ENCODE measurements at places on chromosomes 2 and 18.

DNA sequence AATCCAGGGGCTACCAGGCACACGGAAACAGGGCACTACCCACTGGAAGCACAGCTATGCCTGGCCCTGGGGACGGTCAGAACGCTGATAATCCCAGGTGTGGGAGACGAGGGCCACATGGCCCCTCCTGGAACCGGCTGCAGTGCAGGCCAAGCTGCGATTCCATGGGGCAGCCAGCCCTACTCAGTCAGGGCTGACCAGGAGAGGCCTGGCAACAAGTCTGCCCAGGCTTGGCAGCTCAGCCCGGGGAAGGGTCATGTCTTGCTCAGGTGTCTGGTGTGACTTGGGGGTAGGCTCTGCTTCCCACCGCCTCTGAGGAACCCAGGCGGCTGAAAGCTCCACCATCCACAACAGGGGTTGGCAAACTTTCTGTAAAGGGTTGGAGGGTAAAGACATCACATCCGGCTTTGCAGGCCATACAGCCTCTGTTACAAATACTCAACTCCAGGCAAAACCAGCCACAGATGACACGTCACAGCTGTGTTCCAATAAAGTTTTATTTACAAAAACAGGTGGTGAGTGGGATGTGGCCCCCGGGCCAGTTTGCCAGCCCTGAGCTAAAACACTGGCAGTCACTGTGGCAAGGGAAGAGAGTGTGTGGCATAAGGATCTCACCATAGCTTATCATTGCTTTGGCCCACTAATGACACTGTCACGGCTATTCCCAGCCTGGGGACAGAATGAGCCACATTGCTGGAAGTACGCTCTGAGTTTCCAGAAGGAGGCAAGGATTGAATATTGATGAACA, 85.2 kb downstream of the NDUFA10 start:
- DNase-seq: no peak

- DNase-seq: no peak
These were observed 367.8 kb downstream of the LRRTM1 start for GRCh38 chr2:79936715-79937114.

- no peak for DNase-seq
These were observed 62.9 kb downstream of the SETBP1 start for GRCh38 chr18:44743631-44744030.

DNA sequence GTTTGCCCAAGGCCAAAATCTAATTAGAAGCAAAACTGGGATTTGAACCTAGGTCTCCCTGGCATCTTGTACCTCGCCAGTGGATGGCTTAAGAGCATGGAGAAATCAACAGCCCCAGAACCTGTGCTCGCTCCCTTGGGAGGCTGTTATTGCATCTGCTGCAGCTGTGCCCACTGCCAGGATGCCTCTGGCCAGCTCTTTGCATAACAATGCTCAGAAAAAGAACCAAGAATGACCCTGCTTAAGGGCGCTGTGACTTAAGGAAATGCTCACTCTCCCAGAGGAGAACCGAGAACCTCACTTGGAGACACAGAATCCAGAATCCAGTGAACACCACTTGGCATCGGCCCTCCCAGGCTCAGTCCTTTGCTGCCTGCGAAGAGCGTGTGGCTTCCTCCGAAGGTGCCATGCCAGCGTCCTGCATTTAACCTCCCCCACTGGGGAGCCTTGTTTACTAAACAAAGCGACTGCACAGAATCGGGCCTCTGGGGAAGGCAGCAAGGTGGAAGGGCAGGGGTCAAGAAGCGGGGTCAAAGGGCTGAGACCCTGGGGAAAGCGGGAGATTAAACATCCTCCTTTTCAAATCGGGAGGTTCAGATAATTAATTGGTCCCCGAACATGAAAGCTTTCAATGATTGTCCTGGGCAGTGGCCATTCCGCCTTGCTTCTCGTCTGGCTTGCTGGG, 71.0 kb upstream of the BOD1L2 start:
- no peak for DNase-seq

DNA sequence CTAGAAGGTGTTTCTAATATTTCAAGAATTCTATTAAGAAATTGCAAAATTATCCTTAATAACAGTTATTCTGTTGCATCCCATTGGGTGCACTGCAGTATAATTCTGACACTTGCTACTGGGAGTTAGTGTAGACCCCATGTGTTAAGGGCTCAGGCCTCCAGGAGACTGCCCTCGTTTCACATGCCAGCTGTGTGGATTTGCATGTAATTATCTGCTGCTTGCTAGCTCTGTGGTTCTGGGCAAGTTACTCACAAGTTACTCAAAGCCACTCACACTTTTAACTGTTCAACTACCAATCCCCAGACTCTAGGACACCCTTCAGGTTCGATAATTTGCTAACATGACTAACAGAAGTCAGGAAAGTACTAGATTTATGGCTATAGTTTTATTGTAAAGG, 38.6 kb downstream of the ST6GAL2 start:
- no peak for DNase-seq

DNA sequence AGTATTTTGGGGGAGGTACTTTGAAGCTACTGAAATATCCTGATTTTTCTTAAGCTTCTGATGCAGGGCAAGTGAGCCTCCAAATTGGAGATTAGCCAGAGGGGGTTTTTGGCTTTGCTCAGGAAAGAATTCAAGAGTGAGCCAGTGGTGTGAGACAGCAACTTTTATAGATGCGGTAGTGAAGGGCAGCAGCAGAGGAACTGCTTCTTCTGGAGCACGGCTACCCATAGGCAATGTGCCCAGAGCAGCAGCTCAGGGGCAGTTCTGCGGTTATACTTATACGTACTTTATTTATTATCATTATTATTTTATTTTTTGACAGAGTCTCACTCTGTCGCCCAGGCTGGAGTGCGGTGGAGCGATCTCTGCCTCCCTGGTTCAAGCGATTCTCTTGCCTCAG, 19.8 kb upstream of the NT5DC4 start:
- no peak for DNase-seq

DNA sequence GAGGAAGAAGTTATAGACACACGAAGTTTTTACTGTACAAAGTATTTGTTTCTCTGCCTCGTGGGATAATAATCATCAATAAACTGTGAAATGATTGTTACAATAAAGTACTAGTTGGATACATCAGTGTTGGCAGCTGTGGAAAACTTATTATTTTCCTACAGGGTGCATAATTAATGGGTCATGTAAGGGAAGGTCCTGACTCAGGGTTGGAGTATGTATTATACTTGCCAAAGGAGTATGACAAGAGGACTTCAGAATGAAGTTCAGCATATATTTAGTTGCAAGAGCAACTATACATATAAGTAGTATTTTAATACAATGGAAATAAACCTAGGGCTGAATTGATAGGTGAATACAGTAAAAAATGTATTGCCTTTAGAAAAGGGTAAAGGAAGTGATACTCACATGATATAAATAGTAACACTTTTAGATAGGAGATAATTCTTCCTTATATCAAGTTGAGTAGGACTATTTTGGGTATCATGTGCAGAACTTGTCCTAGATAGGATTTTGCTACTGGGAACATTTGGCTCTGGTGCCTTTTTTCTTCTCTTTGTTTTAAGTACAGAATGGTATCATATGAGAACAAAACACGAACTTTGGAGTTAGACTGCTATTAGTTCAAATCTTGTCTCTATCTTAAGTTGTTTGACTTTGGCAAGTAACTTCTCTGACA, 79.1 kb downstream of the PLCL1 start:
- DNase-seq: no peak

DNA sequence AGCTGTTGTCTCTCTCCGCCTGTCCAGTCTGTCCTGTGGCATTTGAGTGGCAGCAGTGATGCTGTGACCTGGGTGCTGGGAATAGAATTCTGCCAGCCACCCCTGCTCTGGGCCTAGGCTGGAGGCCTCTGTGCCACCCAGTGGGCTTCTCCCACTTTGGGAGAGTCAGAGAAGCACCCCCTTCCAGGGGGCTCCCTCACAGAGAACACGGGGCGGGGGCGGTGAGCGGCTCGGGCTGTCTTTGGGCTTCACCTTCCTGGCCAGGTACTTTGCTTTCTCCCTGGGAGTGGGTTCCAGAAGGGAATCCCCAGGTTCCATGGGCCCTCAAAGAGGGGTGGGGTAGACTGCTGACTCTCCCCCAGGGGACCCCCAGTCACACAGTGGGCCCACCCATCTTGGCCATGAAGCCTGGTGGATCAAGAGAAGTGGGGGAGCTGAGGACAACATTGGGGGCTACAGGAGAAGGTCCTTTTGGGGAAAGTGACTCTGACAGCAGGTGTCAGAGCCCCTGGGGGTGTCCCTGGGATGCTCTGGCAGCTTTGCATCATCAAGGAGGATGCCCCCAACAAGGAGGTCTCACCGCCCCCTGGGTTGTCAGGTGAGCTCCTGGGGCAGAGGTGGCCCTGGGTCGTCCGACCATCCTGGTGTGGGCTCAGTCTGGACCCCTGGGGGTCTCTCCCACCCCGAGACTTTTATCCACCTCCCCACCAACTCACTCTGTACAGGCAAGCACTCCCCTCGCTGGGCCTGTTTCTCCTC, 18.8 kb upstream of the BOK start:
- no peak for DNase-seq

GRCh38 chr2:228901531-228901930, 369.6 kb downstream of the PID1 start:
- DNase-seq: no peak

GRCh38 chr2:135050684-135051083, 1.4 kb upstream of the RAB3GAP1 start:
- no peak for DNase-seq

- DNase-seq: no peak
These were observed 28.2 kb upstream of the ZEB2 start for GRCh38 chr2:144548088-144548487.

DNA sequence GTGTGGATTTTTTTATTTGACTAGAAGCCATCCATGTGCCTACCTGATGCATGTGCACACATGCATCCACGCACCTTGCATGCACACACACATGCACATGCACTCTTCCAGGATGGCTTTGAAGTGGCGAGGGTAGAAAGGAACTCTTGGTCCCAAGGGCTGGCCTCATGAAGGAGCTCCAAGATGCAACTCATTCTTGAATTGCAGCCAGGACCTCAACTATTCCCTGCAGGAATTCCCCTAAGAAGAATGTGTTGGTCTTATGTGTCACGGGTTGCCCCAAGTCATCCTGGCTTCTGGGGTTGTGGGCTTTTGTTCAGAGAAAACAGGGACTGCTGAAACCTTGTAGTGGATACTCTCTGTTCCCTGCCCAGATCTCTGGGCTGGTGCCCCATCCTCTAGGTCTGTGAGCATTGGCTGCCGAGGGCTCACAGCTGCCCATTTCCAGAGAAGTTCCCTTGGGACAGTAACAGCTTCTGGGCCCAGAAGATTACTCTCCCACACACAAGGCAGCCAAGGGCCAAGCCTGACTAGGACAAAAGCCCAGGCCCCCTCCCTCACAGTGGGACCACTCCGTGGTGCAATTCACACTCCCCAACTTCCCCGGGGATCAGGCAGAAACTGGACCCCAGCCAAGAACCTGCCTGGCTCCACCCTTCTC, 137.6 kb downstream of the COPS8 start:
- DNase-seq: peak; percentile 89

DNA sequence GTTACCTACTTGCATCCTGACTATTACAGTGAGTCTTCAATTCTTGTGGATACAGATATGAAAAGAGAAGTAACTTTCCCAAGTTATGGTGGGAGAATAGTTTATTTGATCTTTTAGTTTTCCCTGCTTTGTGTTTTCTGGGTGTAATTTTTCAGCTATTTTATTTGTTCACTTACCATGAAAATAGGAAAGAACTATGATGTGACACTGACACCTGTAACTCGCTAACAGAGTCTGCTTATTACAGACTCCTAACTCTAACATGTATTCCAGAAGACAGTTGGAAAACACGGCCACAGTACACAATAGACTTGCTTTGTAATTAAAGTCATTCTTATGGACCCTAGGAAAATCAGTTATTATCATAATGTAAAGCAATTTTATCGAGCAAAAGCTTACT, 323.2 kb downstream of the LRRTM1 start:
- DNase-seq: no peak

DNA sequence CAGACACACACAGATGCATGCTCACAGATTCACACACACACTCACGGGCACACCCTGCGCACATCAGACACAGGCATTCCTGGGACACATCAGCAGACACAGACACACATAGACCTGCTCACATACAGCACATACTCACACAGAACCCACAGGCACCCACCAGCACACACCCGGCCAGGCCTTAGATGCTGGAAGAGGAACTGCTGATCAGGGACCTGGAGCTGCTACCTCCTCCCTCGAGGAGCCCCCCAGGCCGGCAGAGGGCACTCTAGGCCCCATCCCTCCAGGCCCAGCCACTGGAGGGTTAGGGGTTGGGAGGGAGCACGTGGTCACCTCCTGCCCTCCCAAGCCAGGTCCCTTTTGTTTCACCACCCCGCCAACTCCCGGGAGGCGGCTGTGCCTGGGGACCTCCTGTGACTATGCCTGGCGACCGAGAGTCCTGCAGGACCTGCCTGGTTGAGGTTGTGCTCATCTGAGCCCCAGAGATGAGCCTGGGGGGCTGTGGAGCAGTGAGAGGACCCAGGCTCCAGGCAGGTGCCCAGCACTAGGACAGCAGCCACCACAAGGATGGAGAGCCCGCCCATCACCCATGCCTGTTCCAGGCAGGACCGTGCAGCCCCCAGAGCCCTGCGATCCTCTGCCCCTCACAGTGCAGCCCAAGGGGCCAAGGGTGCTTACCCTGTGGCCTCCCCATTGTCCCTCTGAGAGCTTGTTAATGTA, 21.0 kb upstream of the PTMA start:
- DNase-seq: no peak

All from NCI-H226 (cell line).